ENCODE measurements at places on chromosomes 3 and 15.

DNA sequence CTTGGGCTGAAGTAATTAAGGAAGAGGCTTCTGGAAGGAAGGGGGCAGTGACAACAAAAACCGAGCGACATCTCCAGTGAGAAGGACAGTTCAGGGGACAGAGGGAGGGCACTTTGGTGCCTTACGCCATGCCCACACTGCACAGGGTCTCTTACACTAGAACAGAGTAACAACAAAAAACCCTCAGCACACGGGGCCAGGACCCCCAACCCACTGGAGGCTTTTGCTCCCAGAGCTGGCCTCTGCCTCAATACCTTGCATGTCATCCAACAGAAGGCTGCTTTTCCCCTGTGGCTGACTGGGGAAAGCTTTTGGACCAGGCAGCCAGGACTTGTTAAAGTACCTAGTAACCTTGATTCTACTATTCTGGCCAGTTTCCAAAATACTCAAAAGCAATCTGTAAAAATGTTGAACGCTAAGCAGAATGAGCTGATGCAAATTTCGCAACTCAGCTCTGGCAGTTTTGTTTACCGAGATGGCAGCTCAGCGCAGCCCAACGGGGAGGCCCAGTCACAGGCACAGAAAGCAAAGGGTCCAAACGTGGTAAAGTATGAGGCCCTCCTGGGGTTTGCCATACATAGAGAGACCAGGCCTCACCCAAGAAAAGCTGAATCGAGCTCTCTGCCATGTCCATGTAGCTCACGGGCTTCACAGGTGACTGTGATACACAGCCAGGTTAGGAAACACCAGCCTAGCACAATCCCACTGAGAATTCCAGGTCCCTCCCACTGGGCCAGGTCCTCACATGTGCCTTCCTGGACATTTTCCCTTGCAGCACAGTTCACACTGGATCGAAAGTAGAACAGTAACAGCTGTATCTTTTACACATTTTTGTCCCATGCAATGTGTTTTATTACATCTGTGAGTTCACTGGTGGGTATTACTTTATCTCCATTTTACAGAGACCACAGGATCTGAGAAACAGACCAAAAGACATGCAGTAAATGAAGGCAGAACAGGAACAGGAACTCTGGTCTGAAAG lies 6.0 kb downstream of the CHCHD4 start:
- no peak for DNase-seq

GRCh38 chr15:69389426-69389825 lies 24.7 kb upstream of the KIF23 start:
- DNase-seq, result no peak

- no peak for DNase-seq
These were observed 3.3 kb downstream of the TPM1 start for GRCh38 chr15:63045879-63046278.

DNA sequence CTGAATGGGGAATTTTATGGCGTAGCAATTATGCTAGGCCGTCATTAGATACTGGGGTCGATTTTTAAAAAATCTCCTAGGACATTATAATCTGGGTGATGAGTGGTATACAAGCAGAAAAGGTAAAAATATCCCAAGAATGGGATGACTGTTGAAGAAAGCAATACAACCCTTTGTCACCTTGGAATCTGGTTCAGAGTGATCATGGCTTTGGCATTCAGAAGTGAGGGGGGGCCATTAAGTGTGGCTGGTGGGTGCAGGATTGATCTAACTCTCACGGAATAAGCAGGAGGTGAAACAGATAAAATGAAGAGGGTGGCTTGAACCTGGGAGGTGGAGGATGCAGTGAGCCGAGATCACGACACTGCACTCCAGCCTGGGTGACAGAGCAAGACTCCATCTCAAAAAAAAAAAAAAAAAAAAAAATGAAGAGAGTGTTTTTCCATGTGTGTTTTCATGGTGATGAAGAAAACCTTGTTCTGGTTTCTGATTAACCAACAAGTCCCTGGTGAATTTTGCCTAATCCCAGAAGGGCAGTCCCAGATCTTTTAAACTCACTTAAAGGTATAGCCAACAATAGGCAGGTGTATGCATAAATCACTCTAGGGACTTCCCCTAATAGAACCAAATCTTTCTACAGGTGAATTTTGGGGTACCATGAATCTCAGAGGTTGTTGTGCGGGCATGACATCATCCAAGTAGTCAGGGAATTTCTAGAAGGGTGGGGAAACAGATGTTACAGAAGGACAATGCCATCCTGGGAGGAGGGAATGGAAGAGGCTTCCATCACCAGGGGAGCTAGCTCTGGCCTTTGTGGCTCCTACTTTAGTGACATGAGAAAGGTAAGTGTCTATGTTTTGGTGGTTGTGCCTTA lies 3.1 kb upstream of the RAD54L2 start:
- no peak for DNase-seq

DNA sequence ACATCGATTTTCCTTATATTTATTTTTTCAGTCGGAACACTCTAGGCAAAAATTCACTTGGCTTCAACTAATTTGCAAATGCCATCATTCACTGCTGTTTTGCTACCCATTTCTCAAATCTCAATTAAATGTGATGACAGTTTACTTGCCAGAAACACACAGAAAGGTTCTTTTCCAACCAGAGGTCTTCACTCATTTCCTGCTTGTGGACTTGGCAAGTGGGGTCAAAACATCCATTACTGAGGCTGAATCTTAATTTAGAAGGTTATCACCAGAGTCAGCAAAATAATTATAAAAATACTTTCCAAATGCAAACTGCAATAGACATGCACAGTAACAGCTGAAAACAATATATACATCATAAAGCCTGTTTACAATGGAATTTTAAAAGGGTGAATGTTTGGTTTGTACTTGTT lies 625.4 kb upstream of the TBL1XR1 start:
- DNase-seq, result no peak

- DNase-seq, result no peak
These were observed 86.2 kb downstream of the NPAP1 start for GRCh38 chr15:24761704-24762302.

DNA sequence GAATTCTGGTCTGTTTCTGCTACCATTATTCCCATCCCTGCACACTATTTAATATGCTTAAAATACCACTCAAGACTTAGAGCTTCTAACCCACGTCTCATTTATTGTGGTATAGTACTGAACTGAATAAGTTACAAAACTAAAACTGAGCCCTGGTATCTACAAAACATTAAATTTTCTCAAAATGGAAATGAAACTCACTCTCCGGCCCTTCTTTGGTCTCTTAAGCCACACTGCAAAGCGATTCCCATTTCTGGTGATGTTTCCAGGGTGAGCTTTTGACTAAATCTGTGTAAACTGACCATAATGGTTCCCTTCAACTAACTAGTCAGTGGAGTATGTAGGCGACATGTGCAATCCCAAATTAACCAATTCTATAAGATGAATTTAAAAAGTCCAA lies 18.6 kb downstream of the KPNA4 start:
- DNase-seq, result no peak

Measured in stimulated activated CD8-positive, alpha-beta memory T cell treated with anti-CD3 and anti-CD28 coated beads, Interleukin-15, amount 100 ng/mL, for 24 hours (primary cell).